Calu3 (cell line): ENCODE measurements at places on chromosomes 3 and 15. TPM values are rescaled to one million over a fixed set of nuclear protein-coding genes. Genes with fewer than 3 reads are reported as not detected.

The DPH3 gene
- 14.7 and 16.8 TPM in 2 replicates for total RNA-seq

The LMAN1L gene
- 0.35 and 1.1 TPM in 2 replicates for total RNA-seq

DNA sequence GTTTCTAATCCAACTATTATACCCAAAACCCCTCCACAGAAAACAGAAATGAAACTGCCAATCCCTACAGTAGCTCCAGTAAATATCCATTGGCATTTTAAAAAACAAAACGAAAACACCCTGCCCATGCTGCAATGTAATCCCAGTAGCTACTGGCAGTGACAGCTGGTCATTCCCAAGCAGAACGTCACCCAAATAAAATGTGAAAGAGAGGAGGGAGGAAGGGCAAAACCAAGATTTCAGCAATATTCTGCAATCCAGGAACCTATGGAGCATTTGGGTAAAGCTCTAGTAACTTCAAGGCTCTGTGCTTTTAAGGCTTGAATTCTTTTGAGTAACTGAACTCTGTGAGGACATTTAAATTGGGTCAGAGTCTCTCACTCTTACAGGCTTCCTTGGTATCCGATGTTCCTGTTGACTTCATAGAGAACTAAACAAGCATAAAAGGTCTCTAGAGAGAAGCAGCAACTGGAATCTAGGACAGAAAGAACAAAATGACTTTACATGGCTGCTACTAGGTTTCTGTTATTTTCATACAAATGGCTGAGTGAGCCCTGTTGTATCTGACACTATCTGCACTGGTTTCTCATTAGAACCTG is 136.2 kb downstream of the TNIK start:
- H3K36me3 ChIP-seq: no peaks in the 10 kb centered on the region
- no peak for DNase-seq
- no peak overlapping the region for H3K27ac ChIP-seq
- H3K4me1 ChIP-seq: peaks cover 9% of the 10 kb centered on the region

GRCh38 chr3:149820183-149820582 is 7.2 kb downstream of the RNF13 start:
- no peak overlapping the region for H3K4me3 ChIP-seq
- DNase-seq: peak; percentile 16
- H3K4me1 ChIP-seq: peaks cover 57% of the 10 kb centered on the region
- H3K27ac ChIP-seq: no peak overlapping the region
- no peaks in the 10 kb centered on the region for H3K27me3 ChIP-seq
- H3K36me3 ChIP-seq: peaks cover 2% of the 10 kb centered on the region
